ENCODE measurements at places on chromosomes 6 and 20.

- no peak overlapping the region for H3K4me3 ChIP-seq
- ATAC-seq = no peak
- no peaks in the 10 kb centered on the region for H3K27me3 ChIP-seq
- H3K36me3 ChIP-seq = no peaks in the 10 kb centered on the region
Observed at GRCh38 chr6:63887002-63887751, 251.6 kb downstream of the PHF3 start.

DNA sequence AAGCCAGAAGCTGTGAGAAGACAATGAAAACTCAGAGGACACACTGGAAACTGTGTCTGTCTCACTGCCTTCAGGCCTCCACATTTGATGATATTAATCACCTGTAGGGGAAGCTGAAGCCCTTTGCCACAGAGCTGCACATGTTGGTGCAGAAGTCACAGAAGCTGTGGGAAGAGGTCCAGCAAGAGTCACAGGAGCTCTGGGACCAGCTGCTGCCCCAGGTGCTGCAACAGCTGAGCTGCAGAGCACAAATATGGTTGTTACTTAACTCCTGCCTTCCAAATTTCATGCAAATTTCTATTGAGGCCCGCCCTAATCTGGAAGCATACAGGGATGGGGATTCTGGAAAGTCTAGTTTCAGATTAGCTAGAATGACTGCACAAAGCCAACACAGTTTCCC is 169.3 kb downstream of the OGFRL1 start:
- no peak for ATAC-seq
- H3K4me3 ChIP-seq = no peak overlapping the region
- H3K36me3 ChIP-seq = no peaks in the 10 kb centered on the region
- H3K27ac ChIP-seq = no peak overlapping the region
- H3K27me3 ChIP-seq = no peaks in the 10 kb centered on the region

DNA sequence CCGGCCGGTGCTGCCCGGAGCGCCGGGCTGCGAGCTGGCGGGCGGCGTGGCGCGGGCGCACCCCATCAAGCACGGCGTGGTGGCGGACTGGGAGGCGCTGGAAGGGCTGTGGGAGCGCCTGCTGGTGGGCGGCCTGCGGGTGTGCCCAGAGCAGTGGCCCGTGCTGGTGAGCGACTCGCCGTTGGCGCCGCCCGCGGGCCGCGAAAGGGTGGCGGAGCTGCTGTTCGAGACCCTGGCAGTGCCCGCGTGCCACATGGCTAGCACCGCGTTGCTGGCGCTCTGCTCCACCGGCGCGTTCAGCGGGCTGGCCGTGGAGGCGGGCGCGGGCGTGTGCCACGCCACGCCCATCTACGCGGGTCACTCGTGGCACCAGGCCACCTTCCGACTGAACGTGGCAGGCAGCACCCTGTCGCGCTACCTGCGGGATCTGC is 517 bp downstream of the ACTL10 start:
- H3K4me3 ChIP-seq = peak overlapping the region; percentile 86
- peak; percentile 51 for ATAC-seq
- no peaks in the 10 kb centered on the region for H3K27me3 ChIP-seq
- H3K36me3 ChIP-seq = no peaks in the 10 kb centered on the region

DNA sequence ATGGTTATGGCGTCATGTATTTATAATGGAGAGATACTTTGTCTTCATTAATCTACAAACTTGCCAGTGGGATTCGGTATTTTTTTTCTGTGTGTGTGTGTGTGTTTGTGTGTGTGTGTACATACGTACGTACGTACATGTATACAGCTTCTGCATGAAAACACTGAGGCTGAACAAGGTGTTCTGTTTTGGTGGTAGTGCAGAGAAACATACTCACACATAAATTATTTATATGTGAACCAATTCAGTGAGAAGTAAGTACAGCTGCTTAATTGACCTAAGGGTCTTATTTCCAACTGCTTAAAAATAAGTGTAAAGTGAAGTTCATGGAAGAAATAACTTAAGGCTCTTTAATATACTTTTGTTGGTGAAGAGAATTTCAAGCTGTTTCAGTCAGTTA is 234.2 kb downstream of the BCKDHB start:
- no peak overlapping the region for H3K27ac ChIP-seq
- H3K36me3 ChIP-seq = no peaks in the 10 kb centered on the region
- ATAC-seq = no peak
- H3K4me3 ChIP-seq = no peak overlapping the region
- no peaks in the 10 kb centered on the region for H3K27me3 ChIP-seq

- H3K4me1 ChIP-seq = no peaks in the 10 kb centered on the region
- H3K36me3 ChIP-seq = no peaks in the 10 kb centered on the region
- H3K4me3 ChIP-seq = no peak overlapping the region
- ATAC-seq = no peak
- H3K27ac ChIP-seq = no peak overlapping the region
Observed at GRCh38 chr20:52905241-52905994, 66.7 kb upstream of the TSHZ2 start.

GRCh38 chr6:10266061-10266460 is 148.8 kb downstream of the TFAP2A start:
- no peak overlapping the region for H3K4me3 ChIP-seq
- H3K36me3 ChIP-seq = no peaks in the 10 kb centered on the region
- H3K27me3 ChIP-seq = peaks cover 12% of the 10 kb centered on the region
- no peaks in the 10 kb centered on the region for H3K4me1 ChIP-seq

GRCh38 chr6:150596439-150596838 is 3.2 kb upstream of the PLEKHG1 start:
- H3K27me3 ChIP-seq = no peaks in the 10 kb centered on the region
- no peak overlapping the region for H3K4me3 ChIP-seq
- H3K36me3 ChIP-seq = no peaks in the 10 kb centered on the region
- H3K4me1 ChIP-seq = peaks cover 29% of the 10 kb centered on the region
- H3K27ac ChIP-seq = no peak overlapping the region

GRCh38 chr20:2759603-2760296 is 40.7 kb downstream of the CPXM1 start:
- no peak overlapping the region for H3K4me3 ChIP-seq
- ATAC-seq = no peak
- peaks cover 95% of the 10 kb centered on the region for H3K27me3 ChIP-seq
- H3K36me3 ChIP-seq = no peaks in the 10 kb centered on the region

- H3K36me3 ChIP-seq = peaks cover 43% of the 10 kb centered on the region
- H3K4me3 ChIP-seq = no peak overlapping the region
- H3K4me1 ChIP-seq = peaks cover 67% of the 10 kb centered on the region
Observed at GRCh38 chr20:58395604-58396003, 6.6 kb downstream of the VAPB start.

DNA sequence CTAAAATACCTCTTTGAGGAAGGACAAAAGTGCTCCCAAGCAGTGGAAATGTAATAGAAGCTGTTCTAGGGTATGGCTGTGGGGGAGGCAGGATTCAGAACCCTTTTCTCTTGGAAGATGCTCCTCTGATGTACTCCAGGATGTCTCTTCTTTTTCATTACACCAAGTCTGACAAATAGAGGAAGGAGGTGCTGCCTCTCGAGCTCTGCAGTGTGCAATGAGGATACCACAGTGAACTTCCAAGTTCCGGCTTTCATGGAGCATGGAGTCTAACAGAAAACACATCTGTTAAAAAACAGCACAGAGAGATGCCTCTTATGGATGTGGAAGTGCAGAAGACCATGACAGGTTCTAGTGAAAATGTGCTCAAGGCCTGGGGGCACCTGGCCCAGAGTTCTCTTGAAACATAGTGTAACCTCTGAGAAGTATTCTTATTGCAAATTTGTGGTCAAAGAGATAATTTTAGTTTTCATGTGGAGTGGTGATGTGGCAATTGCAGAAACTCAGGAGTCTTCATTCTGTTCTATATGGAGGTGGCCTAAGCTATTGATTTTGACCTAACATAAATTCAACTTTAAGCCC is 362.0 kb upstream of the CITED2 start:
- H3K4me1 ChIP-seq = peaks cover 8% of the 10 kb centered on the region
- ATAC-seq = peak; percentile 80
- peaks cover 19% of the 10 kb centered on the region for H3K27me3 ChIP-seq
- no peak overlapping the region for H3K4me3 ChIP-seq
- H3K27ac ChIP-seq = no peak overlapping the region
- no peaks in the 10 kb centered on the region for H3K36me3 ChIP-seq

- H3K36me3 ChIP-seq = no peaks in the 10 kb centered on the region
- H3K4me3 ChIP-seq = peak overlapping the region; percentile 59
- peak overlapping the region; percentile 12 for H3K27ac ChIP-seq
- H3K4me1 ChIP-seq = peaks cover 10% of the 10 kb centered on the region
- H3K27me3 ChIP-seq = no peaks in the 10 kb centered on the region
Observed at GRCh38 chr6:36432151-36432671, 10.4 kb downstream of the PXT1 start.

- H3K4me3 ChIP-seq = no peak overlapping the region
- H3K27ac ChIP-seq = no peak overlapping the region
- peaks cover 40% of the 10 kb centered on the region for H3K36me3 ChIP-seq
Observed at GRCh38 chr6:99559057-99559456, 9.4 kb downstream of the CCNC start.

GRCh38 chr6:57147401-57147800 is 24.7 kb upstream of the BAG2 start:
- no peaks in the 10 kb centered on the region for H3K27me3 ChIP-seq
- peaks cover 58% of the 10 kb centered on the region for H3K36me3 ChIP-seq
- no peaks in the 10 kb centered on the region for H3K4me1 ChIP-seq
- no peak overlapping the region for H3K27ac ChIP-seq

DNA sequence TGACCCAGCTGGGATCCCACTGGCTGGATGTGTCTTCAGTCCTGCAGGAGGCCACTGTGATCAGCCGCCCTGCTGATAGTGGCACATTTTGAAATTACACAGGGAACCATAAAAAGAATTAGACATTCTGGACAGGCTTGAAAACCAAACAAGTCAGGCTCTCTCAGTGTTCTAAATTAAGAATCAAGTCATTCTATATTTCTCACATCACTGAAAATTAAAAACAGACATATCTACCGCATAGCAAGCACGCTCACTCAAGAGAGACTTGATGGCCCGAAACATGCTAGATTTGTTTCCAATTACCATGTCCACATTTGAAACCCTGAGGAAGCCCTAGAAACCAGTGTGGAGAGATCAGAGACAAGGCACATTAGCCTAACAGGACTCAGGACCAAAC is 57.7 kb downstream of the NFATC2 start:
- H3K27me3 ChIP-seq = no peaks in the 10 kb centered on the region
- no peak overlapping the region for H3K4me3 ChIP-seq
- H3K4me1 ChIP-seq = peaks cover 79% of the 10 kb centered on the region
- peaks cover 59% of the 10 kb centered on the region for H3K36me3 ChIP-seq
- no peak for ATAC-seq

DNA sequence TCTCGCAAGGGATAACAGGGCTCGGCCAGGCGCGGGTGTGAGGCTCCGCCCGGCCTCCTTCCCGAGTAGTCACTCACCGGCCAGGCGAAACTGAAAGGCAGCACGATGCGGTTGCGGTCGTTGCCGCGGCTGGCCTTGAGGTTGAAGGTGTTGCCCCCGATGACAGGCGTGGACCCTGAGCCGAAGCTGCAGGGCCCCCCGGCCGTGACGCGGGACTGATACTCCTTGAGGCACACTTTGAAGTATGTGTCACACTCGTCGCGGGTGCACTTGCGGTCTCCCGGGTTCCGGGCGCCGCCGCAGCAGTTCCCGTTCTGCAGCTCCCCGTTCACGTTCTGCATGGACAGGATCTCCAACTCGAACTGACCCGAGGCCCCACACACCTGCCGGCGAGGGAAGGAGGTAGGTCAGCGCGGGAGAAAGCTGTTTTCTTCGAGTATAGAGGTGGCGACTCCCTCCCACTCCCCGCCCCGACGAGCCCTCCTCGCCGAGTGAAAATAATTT is 1.1 kb downstream of the JAG1 start:
- peak overlapping the region; percentile 68 for H3K4me3 ChIP-seq
- no peaks in the 10 kb centered on the region for H3K36me3 ChIP-seq
- H3K27ac ChIP-seq = no peak overlapping the region
- ATAC-seq = no peak

GRCh38 chr20:53642196-53643030 is 48.8 kb upstream of the ZNF217 start:
- peaks cover 42% of the 10 kb centered on the region for H3K4me1 ChIP-seq
- H3K4me3 ChIP-seq = peak overlapping the region; percentile 66
- H3K36me3 ChIP-seq = no peaks in the 10 kb centered on the region
- peak; percentile 78 for ATAC-seq
- H3K27ac ChIP-seq = peak overlapping the region; percentile 89

DNA sequence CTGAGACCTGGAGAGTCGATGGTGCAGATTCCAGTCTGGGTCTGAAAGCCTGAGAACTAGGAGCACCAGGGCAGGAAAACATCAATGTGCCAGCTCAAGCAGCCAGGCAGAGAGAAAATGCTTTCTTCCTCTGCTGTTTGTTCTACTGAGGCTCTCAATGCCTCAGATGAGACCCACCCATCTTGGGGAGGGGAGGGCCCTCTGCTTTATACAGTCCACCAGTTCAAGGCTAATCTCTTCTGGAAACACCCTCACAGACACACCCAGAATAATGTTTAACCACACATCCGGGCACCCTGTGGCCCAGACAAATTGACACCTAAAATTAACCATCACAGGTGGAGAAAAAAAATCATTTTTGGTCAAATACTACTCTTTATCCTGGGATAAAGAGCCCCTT is 89.3 kb upstream of the SLC22A23 start:
- ATAC-seq = no peak
- H3K27me3 ChIP-seq = peaks cover 32% of the 10 kb centered on the region
- no peak overlapping the region for H3K4me3 ChIP-seq

- H3K27ac ChIP-seq = no peak overlapping the region
- no peak overlapping the region for H3K4me3 ChIP-seq
- no peaks in the 10 kb centered on the region for H3K36me3 ChIP-seq
- no peaks in the 10 kb centered on the region for H3K4me1 ChIP-seq
- no peak for ATAC-seq
Observed at GRCh38 chr6:6224933-6225486, 95.5 kb downstream of the F13A1 start.

- H3K4me1 ChIP-seq = peaks cover 32% of the 10 kb centered on the region
- ATAC-seq = no peak
- H3K36me3 ChIP-seq = no peaks in the 10 kb centered on the region
- H3K27ac ChIP-seq = no peak overlapping the region
- H3K4me3 ChIP-seq = no peak overlapping the region
- H3K27me3 ChIP-seq = no peaks in the 10 kb centered on the region
Observed at GRCh38 chr6:149254253-149254652, 63.3 kb upstream of the TAB2 start.

DNA sequence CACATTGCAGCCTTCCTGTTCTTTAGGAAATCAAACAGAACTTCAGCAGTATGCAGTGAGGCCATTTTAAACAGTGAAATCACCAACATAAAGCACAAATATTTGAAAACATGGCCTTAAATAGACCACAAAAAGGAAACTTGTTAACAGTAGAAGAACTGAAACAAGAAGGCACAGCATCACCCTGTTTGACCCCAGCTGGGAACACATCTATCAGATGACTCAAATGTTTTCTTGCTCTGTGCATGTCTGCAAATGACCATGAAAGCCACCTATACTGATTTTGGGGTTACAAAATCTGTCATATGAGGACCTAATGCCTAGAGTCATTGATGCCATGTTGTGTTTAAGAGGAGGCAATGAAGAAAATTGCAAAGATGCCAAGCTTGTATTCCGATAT is 123.8 kb upstream of the ADGRF1 start:
- ATAC-seq = peak; percentile 54
- H3K4me3 ChIP-seq = no peak overlapping the region
- H3K27ac ChIP-seq = no peak overlapping the region
- H3K36me3 ChIP-seq = no peaks in the 10 kb centered on the region
- no peaks in the 10 kb centered on the region for H3K27me3 ChIP-seq
